Umbilical cord (tissue), 2 donors: ENCODE measurements at places on chromosomes 7 and 10. TPM values are rescaled to one million over a fixed set of nuclear protein-coding genes. Genes with fewer than 3 reads are reported as not detected.
A peak's percentile ranks its signal among the peaks of the same experiment; 100 is the strongest.

DNA sequence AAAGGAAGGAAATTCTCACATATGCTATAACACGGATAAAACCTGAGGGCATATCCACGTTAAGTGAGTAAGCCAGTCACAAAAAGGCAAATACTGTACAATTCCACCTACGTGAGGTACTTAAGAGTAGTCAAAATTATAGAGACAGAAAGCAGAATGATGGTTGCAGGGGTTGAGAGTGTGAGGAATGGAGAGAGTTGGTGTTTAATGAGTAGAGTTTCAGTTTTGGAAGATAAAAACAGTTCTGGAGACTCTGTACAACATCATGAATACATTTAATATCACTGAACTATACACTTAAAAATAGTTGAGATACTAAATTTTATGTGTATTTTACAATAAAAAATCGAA is 95.1 kb downstream of the SNX13 start:
- no peak for DNase-seq

The PLAC9 gene
- total RNA-seq = 169 TPM

GRCh38 chr10:126561921-126562680 is 108.4 kb downstream of the C10orf90 start:
- DNase-seq = no peak

DNA sequence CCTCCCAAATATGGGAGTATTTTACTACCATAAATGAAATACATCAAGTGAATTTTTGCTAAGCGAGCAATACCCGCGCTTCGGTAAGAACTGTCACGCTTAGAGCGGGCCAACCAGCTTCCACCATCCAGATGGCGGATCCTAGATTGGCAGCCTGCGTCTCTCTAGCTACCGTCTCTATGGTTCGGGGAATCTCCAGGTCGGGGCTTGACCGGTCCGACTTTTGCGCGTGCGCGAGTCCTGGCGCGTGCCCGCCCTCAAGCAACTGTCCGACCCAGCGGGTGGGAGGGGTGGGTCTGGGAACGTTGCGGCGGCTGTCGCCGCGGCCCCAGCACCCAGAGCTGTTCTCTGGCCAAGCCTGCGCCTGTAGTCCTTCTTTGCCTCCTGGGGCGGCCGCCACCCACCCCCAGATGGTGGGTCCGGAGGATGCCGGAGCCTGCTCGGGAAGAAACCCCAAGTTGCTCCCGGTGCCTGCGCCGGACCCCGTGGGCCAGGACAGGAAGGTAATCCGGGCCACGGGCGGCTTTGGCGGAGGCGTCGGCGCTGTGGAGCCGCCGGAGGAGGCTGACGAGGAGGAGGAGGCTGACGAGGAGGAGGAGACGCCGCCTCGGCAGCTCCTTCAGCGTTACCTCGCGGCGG is at the start of gene TBC1D12:
Gene TBC1D12 (plus strand): TSS at position 338 of the 639 bp plus-strand sequence. CDS start 73 bp downstream, at position 411.
- DNase-seq = peak; percentile 98

- no peak for DNase-seq
Measured at GRCh38 chr7:155692317-155692716, 47.9 kb downstream of the RBM33 start.

GRCh38 chr10:35270100-35270499 is 66.2 kb upstream of the CCNY start:
- no peak for DNase-seq
